ENCODE measurements at places on chromosomes 1 and 21. TPM values are rescaled to one million over a fixed set of nuclear protein-coding genes. Genes with fewer than 3 reads are reported as not detected.

PROX1 gene
- 12.8 TPM for polyA plus RNA-seq

TCHH gene
- 0.03 TPM for polyA plus RNA-seq

GBP3 gene
- polyA plus RNA-seq: 2.5 TPM

AKNAD1 gene
- polyA plus RNA-seq: 2.2 TPM

ITLN2 gene
- not detected for polyA plus RNA-seq

BOLA1 gene
- polyA plus RNA-seq: 11.7 TPM

RABIF gene
- polyA plus RNA-seq: 6.6 TPM

DEPDC1 gene
- polyA plus RNA-seq: 7.1 TPM

ASPM gene
- 8.7 TPM for polyA plus RNA-seq

FNDC10 gene
- polyA plus RNA-seq: 2.0 TPM

LCE3D gene
- not detected for polyA plus RNA-seq

PRAMEF13 gene
- polyA plus RNA-seq: not detected

ALG14 gene
- 5.4 TPM for polyA plus RNA-seq

CXADR gene
- 0.51 TPM for polyA plus RNA-seq

Data from forelimb muscle (tissue), 1 donor.